ENCODE measurements at places on chromosomes 1 and 21.

- no peak for DNase-seq
Measured at GRCh38 chr1:164363980-164364379, 195.0 kb upstream of the PBX1 start.

DNA sequence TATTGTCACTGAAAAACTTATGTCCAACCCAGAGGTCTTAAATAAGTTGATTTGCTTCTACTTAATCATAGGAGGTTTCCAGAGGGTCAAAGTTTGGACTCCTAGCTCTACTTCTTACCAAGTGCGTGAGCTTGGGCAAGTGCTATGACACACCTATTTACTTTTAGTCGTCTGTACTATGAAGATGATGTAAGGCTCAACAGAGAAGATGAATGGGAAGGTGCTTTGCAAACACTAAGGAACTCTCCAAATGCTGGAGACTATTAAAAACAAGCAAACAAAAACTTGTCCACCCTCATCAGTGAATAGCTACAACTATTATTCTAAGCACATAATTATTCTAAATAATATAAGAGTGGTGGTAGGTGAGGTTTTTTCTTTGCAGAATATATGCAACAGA is 232.3 kb upstream of the USP24 start:
- no peak for DNase-seq

DNA sequence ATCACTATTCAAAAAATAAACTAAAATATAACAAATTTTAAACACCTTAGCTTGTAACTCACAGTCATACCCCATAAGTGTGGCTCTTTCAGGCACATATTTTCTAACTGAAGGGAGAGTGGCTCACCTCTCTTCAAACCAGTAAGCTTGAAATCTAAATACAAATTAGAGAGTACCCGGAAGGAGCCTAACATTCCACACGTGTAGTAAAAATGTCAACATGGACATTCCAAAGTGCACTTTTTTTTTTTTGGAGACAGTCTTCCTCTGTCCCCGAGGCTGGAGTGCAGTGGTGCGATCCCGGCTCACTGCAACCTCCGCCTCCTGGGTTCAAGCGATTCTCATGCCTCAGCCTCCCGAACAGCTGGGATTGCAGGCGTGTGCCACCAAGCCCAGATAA is 275.6 kb upstream of the ADGRL2 start:
- DNase-seq: no peak

- no peak for DNase-seq
Measured at GRCh38 chr1:239233626-239234025, 152.7 kb upstream of the CHRM3 start.

DNA sequence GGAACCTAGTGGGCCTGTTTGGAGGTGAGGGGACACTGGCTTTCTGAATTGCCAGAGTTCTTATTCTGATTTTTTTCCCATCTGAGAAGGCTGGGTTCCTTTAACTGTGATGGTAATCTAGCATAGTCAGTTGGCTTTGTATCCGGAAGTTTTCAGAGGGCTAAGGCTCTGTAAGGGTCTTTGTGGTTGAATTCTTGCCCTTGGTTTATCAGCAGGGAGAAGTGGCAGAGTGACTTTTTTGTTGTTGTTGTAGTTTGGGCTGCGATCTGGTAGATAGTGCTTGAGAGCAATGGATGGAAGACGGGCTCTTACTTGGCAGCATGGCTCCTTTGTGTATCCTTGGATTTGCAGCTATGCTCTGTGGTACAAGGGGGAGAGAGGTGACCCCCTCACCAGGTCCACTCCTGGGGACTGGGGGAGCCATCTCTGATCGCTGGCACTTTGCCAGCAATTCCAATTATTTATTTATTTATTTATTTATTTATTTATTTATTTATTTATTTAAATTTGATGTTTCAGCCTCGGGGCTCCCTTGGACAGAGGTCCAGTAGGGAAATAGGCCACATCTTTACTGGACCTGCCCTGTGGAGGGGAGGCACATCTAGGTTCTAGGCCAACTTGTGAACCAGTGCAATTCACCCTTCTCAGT is 18.5 kb downstream of the TCP10L start:
- no peak for DNase-seq

DNA sequence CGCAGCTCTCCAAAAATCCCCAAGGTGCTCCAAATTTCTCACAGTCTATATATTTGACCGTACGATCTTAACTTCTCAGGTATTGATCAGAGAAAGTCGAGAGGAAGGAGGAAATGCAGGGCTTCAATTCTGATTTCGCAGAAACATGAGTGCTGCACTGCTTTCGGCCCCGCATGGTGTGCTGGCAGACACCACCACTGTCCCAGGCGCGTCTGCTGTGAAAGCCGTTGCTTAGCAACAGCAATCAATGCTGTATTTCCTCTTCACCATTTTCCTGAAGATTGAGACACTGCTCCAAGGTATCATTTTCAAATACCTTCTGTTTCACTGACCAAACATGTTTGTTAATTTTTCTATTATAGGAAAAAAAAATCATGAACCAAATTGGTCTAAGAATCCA is 296.3 kb downstream of the SMYD3 start:
- no peak for DNase-seq

- no peak for DNase-seq
Measured at GRCh38 chr1:97061604-97062003, 340.0 kb downstream of the PTBP2 start.

DNA sequence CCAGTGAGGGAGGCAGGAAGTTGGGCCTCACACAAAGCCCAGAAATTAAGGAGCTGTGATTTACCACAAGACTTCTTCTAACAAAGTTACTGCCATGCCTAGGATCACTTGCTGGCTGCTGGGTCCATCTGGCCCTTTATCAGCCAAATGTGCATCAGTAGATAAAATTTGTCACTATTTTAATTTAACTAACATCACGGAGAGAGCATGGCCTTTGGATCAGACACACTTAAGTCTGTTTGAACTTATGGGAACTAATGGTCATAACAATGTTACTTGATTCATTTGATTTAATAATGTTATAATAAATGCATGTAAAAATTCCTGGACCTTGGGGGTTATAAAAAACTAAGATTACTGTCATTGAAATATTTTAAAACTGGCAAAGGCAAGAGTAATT is 67.2 kb upstream of the CCDC190 start:
- DNase-seq: no peak

DNA sequence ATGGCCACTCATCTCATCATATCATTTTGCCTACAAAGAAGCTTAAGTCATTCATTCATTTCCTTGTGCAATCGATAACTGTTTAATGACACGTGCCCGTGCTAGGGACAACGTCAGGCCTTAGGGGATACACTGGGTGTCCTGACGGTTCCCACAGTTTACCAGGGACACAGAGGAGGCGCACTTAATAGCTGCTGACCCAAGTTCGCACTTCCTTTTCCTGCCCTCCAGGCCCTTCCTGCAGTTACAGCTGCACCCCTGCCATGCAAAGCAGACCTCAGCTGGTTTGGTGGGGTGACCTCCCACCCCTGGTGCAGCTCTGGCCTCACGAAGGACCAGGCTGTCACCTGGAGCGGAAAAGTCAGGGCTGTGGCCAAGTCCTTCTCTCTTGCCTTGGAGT is 4.2 kb downstream of the SPATA21 start:
- DNase-seq: no peak

- DNase-seq: no peak
Measured at GRCh38 chr1:202958544-202959275, 598 bp upstream of the ADIPOR1 start.

- DNase-seq: no peak
Measured at GRCh38 chr1:107950464-107950863, 14.5 kb downstream of the VAV3 start.

DNA sequence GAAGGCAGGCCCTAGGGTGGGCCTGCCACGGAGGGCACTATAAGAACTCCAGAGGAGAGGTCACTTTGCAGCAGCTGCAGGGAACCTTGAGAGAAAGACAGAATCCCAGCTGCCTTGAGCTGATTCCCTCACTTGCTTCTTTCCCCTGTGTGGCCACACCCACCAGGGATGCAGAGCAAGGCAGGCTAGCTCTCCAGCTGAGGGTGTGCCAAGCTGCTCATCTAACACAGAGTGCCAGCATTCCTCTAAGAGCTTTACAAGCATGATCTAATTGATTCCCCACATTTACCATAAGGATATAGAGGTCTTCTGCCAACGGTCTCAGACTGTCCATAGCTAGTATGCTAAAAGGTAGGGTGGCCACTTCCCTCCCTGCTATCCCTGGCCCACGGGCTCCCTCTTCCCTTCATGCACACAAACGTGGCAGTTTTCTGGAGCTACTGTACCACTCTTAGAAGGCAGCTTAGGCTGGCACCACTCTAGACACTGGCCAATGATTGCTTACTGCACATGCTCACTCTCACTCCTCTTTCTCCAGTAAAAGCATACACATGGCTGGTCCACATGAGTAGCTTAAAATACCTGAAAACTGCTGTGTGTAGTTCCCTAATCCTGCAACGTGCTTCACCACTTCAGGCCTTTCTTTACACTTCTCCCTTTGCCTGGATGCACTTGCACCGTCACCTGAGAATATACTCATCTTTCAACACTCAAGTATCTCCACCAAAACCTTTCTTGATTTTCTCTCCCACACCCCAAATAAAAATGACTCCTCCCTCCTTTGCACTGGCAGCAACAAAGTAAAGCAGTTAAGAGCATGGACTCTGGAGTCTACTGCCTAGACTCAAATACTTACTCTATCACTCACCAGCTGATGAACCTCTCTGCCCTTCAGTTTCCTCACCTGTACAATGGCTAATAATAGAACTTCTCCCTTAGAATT is 57.7 kb downstream of the DMAP1 start:
- no peak for DNase-seq

GRCh38 chr1:208344202-208344857 is 100.1 kb upstream of the PLXNA2 start:
- no peak for DNase-seq

DNA sequence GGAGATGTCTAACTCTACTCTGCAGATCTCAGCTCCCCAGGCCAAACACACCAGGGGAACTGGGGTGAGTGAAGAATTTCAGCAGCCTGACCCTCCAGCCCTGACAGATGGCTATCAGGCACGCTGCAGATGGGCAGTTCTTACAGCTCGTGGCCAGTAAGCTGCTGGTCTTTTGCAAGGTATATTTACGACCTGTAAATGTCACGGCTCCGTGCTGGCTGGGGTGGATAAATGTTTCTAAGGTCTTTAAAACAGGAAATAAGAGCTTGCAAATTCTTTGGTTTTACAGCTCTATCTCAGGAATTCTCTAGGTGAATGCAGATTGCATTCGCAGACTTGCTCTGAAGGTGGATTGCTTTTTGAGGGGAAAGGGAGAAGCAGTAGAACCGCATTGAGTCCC is 10.1 kb downstream of the DOP1B start:
- no peak for DNase-seq

DNA sequence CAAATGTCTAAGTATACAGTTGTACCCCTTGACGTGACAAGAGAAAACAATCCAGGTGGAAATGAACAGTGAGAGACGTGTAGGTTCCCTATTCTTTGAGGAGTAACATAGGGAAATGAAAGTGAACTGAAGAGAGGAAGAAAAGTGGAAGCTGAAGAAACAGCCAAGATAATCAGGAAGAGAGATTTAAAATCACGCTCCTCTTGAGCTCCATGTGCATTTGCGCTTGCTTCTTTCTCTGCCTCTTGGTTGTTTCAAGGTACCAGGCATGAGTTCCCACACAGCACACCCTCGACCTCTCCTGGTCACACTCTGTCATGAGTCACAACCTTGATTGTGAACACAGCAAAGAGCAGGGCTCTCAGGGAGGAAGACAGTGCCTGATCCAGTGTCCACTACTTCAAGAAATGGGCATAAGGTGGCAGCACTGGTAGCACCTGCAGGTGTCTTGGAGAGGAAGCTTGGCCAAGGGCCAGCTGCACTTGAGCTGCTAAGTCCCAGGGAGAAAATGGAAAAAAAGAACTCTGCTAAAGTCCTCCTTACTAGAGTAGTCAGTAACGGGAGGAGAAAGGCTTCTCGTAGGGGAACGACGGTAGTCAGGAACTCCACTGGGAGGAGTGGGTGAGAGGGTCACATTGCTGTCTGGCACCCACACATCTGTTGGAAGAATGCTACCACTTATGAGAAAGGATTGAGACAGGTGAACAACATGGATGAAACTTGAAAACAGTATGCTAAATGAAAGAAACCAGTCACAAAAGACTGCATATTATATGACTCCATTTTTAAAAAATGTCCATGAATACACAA is 18.3 kb upstream of the ARID1A start:
- no peak for DNase-seq

DNA sequence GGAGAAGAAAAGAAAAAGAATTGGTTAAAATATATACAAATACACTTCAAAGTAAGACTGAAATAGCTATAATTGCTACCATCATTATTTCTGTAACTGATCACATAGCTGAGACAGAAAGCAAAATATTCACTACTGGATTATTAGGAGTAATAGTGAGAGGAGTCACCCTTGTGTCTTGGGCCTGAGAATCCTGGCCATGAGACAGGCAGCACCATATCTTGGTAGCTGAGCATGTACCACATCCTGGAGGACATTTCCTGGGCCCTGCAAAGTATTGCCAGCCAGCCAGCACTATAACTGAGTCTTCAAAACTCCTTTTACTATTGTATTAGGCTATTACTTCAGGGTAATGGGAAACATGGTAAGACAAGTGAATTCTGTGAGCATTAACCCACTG is 63.5 kb downstream of the C1orf185 start:
- no peak for DNase-seq

GRCh38 chr1:7646981-7647901 is 123.9 kb upstream of the VAMP3 start:
- no peak for DNase-seq

DNA sequence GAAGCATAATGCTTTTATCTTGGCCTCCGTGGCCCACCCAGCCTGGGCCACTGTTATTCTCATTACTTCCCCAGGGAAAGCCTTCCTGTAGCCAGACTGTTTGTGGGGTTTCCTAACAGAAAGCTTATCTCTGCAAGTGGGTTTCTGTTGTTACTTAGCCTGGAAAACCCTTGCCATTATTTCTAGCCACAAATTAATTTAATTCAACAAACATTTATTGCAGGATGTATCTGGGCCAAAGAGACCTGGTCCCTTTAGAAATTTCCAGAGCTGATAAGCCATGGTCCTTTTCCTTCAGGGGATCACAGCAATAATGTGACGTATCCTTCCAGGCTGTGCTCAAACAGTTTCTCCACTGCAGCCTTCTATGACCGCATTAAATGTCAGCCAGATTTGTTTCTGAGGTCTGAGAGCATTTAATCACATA is 20.9 kb downstream of the TNN start:
- DNase-seq: no peak

GRCh38 chr21:41090981-41091380 is 77.0 kb upstream of the BACE2 start:
- DNase-seq: no peak

DNA sequence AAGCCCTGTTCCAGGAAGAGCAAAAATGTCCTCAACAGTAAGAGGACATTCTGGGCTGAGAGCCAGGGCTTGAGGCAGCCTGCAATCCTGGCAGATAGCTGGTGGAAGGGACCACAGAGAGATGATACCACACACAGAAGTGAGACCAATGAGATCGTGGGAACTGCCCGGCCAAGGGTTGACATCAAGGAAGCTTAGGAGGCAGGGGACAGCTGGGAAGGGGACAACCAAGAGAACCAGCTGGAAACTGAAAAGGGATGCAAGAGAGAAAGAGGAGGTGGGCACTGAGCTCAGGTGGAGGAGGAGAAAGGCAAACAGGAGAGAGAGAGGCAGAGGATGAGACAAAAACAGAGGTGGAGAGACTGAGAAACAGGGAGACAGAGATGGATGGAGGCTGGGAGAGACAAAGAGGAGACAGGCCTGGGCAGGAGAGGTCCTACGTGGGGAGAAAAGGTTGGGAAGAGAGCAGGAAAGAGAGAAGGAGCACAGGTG is 9.2 kb downstream of the PDZK1IP1 start:
- no peak for DNase-seq

Data from brain pericyte (primary cell).